NCI-H2171 treated with DMSO at 0.1 percent for 48 hours (cell line): ENCODE measurements at places on chromosomes 2 and 18.

GRCh38 chr2:182444806-182445205 is 18.0 kb upstream of the PDE1A start:
- no peak for DNase-seq

GRCh38 chr18:41873730-41874129 is 81.3 kb upstream of the PIK3C3 start:
- DNase-seq = no peak

GRCh38 chr18:45083226-45083855 is 402.7 kb downstream of the SETBP1 start:
- no peak for DNase-seq

GRCh38 chr18:48002933-48003365 is 72.5 kb upstream of the SMAD2 start:
- no peak for DNase-seq

DNA sequence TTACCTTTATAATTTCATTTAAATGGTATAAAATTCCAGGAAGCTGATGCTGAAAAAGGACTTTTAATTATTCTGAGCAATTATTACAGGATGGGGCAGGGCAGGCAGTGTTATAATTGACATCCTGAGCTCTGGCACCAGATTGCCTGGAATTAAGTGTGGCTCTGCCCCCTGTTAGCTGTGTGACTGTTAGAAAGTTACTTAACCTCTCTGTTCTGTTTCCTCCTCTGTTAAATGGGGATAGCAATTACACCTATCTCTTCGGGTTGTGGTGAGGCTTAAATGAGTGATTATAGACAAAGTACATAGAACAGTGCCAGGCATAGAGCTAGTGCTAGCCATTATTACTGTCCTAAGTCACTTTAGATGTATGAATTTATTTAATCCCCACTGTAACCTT is 327.3 kb downstream of the SMAD2 start:
- DNase-seq = no peak

GRCh38 chr2:238846378-238846627 is 1.6 kb upstream of the TWIST2 start:
- DNase-seq = no peak

DNA sequence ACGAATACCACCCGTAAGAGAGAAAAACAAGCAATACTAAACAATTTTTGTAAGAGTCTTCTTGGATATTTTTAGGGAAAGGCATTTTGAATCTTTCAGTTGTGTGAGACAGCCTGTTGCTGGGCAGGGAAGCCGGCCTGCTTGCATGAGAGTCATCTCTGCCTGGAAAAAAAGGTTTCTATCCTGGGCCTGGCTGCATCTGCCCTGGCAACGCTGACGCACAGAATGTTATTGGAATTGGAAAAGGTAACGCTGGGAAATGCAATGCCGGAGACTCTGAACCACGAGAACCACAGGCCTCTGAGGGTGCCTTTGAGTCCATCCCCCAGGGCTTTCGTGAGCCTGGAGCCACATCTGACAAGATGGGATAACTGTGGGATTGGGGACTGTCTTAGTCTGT is 17.9 kb upstream of the NPAS2 start:
- DNase-seq = no peak

- no peak for DNase-seq
Observed at GRCh38 chr2:118521960-118522359, 325.5 kb downstream of the EN1 start.

DNA sequence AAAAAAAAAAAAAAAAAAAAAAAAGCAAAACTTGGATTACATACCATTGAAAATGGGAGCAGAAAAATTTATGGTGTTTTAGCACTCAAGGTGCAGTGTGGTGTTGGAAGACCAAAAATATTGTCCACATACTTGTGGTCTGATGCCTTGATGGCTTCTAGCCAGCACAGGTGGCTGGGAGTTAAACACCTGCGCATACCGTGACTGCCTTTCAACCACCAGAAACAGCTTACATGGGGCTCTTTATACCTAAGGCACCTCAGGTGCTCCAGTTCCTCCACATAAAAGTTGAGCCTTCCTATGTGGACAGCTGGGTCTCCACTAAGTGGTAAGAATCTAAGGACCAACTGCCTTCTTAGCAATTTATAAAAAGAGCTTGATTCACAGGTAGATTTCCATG is 802.6 kb upstream of the CELF4 start:
- DNase-seq = no peak

GRCh38 chr2:9261231-9261883 is 54.7 kb downstream of the ASAP2 start:
- DNase-seq = no peak

- no peak for DNase-seq
Observed at GRCh38 chr2:219292616-219293015, 13.4 kb downstream of the DNAJB2 start.

- no peak for DNase-seq
Observed at GRCh38 chr2:64218137-64218802, 74.0 kb upstream of the PELI1 start.

DNA sequence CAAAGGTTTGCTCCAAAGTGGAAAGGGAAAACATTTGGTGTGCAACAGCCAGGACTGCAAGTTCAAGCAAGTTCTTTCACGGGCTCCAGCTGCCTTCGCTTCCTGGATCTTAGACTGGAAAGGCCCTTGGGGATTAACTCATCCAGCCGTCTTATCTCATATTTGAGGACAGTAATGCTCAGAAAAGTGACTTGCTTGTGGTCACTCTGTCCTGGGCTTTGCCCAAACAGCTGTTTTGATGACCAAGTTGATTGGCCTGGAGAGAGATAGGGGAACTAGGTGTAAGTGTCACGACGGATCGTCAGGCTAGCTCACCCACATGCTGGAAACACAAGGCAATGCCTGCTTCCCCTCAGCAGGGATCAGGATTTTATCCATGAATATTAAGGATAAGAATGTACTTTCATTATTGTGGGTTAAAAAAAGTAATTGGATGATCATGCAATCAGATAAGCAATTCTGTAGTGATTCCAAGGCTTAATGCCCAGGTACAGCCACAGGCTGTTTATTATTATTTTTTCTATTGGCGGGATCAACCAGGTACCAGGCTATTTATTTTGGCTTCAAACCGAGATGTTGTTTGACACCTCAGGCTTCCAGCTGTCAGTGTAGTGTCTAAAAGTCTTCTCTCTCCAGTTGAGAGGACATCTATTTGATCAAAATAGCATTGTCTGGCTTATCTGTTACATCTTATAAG is 162.5 kb upstream of the EPAS1 start:
- DNase-seq = peak; percentile 95

DNA sequence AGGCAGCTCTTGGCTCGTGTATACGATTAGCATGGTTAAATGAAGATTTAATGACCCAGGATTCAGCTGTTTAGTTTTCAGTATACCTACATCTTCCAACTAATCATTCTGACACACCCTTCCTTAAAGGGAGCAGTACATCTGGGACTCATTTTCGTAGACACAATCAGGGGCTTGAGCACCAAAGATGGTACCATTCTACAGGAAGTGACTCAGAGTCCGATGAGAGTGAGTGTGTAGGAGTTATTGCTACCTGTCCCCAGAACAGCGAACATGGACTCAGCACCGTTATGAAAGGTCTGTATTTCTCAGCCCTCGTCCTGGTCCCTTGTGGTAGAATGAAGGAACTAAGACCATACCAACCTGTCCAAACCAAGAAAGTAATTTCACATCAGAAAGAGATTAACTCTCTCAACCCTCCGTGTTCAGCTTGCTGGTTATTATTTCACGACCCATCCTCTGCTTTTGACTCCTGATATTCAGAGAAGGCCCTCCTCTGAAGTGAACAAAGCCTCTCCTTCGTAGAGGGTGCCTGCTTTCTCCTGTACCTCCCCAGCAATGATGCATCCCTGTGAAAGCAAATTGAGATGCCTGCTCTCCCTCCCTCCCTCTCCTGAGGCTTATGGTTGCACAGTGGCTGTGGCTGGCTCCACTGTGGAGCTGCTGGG is 214.8 kb downstream of the MTX2 start:
- DNase-seq = no peak

GRCh38 chr2:210399440-210400041 is 77.0 kb downstream of the LANCL1 start:
- peak; percentile 11 for DNase-seq
